Suppressor macrophage (primary cell): ENCODE measurements at places on chromosomes 11 and 22.

- DNase-seq = no peak
Observed at GRCh38 chr11:116515664-116516184, 257.1 kb downstream of the BUD13 start.

- DNase-seq = no peak
Observed at GRCh38 chr22:48070760-48071159, 1308.3 kb downstream of the TBC1D22A start.

DNA sequence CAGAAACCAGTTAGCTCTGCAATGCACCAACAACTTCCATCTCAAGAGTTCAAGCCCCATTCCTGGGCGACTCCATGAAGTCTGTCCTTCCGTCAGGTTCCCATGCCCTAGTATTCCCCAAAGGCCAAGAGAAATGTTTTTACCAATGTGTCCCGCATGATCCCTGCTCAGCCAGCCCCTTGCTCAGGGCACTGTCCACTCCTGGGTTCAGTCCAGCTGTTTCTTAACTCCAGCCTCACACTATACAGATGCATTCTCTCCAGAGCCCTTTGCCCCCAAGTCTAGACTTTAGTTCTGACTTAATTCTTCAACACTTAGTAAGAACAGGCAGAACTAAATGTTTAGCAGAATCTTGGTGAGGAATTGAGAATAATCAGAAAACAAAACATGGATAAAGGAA, 497.5 kb downstream of the SOX6 start:
- DNase-seq = no peak

GRCh38 chr22:35170716-35171697, 86.3 kb upstream of the HMGXB4 start:
- no peak for DNase-seq

DNA sequence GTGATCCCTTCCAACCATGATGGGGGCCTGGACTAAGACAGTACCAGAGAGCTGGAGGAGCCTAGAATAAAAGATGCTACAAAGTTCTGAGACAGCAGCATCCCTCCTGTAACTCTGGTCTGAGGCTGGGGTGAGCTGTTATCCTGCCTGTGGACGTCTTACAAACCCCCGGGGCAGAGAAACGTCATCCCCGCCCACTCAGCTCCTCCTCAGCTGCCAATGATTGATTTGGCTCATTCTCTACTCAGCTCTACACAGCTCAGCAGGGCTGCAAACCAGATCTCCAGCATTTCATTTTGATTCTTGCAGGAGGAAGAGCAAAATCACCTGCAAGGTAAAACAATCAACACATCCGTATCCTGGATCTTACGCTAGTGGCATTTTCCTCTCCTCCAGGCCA, 55.5 kb downstream of the CSNK2A3 start:
- no peak for DNase-seq

DNA sequence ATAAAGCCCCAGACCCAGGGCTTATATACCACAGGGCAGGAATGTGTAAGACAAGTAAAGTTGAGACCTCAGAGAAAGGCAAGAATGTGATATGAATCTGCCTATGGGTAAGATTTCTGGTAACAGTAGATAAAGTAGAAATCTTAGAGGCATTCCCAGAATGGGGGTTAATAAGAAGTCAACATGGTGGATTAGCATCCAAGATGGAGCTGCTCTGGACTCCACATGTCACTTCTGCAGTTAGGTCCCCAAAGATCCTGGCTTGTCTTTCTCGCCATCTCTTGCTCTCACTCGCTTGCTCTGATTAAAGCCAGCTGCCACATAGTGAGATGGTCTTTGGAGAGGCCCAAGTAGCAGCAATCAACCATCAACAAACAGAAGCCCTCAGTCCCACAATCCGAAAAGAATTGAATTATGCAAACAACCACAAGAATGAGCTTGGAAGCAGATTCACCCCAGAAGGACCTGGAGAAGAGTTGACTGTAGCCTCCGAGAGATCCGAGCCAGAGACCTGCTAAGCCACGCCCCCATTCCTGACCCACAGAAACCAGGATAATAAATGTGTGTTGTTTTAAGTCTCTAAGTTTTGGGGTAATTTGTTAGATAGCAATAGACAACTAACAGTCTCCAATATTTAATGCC, 5.4 kb upstream of the C11orf86 start:
- no peak for DNase-seq

DNA sequence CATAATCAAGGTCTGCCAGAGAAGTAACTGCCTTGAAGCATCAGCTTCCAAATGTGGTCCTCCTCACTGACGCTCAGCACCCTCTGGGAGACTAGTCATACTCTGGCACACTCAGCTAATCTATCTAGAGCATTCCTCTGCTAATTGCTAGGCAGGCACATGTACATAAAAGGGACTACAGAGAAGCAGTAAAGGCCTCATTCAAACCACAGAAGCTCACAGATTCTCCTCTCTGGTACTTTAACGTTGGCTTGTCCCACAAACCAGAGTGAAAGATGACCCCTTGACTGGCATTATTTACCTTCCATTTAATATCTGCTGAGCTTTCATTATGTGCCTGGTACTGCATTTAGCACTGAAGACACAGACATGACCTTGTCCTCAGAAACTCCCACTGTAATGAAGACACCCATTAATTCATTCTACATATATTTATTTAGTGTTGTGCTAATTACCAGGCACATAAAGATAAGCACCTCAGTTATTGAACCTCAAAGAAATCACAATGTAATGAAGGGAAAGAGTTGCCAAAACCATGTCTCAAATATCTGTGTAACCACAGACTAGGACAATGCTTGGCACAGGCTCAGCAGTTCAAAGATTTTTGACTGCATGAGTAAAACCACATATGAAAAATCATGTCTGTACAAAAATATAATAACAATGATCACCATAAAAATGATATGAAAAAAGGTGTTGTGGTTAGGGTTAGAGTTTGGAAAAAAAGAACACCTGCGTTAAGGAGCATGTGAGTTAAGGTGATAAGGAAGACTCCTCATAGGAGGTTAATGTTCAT, 550.4 kb downstream of the DLG2 start:
- DNase-seq = no peak
